Stimulated activated CD4-positive, alpha-beta T cell treated with anti-CD3 and anti-CD28 coated beads, Interleukin-1b, Interleukin-23, amount 100 ng/mL, for 1 hour (primary cell): ENCODE measurements at places on chromosomes 11 and 22.

GRCh38 chr11:69787906-69788305 is 12.8 kb upstream of the FGF4 start:
- DNase-seq, result no peak

GRCh38 chr11:10158461-10158860 is 135.6 kb downstream of the SBF2 start:
- DNase-seq, result no peak

- no peak for DNase-seq
Observed at GRCh38 chr11:62044639-62045121, 77.2 kb upstream of the FTH1 start.

GRCh38 chr11:111761036-111761435 is 5.2 kb downstream of the PPP2R1B start:
- DNase-seq, result no peak

- DNase-seq, result no peak
Observed at GRCh38 chr11:87493516-87493915, 455.8 kb downstream of the TMEM135 start.

- no peak for DNase-seq
Observed at GRCh38 chr22:44811141-44811540, 58.8 kb downstream of the ARHGAP8 start.

DNA sequence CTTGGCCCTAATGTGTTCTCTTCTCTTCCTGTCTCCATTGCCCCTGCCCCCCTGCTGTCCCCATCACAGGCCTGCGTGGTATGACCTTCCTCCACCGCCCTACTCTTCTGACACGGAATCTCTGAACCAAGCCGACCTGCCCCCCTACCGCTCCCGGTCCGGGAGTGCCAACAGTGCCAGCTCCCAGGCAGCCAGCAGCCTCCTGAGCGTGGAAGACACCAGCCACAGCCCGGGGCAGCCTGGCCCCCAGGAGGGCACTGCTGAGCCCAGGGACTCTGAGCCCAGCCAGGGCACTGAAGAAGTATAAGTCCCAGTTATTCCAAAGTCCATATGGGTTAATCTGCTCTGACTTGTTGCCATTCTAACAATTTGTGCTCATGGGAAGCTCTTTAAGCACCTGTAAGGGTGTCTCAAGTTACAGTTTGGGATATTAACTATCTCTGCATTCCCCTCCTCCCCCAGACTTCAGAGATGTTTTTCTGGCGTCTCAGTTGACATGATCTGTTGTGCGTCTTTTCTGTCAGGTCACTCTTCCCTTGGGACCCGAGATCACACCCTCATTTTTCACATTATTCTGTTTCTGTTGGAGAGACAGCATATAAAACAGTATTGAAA is 60.0 kb downstream of the COMMD9 start:
- DNase-seq, result no peak

- DNase-seq, result no peak
Observed at GRCh38 chr11:102914238-102915043, 39.7 kb upstream of the MMP12 start.

- DNase-seq, result no peak
Observed at GRCh38 chr11:47944632-47945031, 35.7 kb upstream of the PTPRJ start.

- DNase-seq, result no peak
Observed at GRCh38 chr11:13939961-13940906, 22.3 kb upstream of the SPON1 start.

DNA sequence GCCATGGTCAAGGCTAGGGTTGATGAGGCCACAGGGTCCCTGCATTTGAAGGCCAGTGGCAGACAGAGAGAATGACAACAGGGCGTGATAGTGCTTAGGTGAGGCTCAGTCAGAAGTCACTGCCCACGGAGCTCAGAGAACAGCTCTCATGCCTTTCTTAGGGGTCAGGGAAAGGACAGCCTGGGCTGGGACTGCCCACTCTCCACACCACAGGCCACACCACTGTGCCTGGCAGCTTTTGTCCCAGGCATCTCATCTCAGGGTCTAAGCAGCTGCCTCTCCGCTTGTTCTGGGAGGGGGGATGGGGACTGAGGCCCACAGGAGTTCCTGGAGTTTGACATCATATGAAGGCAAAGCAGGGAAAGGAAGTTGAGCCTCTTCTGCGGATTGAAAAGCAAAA is 150.2 kb upstream of the B3GAT1 start:
- DNase-seq, result no peak

DNA sequence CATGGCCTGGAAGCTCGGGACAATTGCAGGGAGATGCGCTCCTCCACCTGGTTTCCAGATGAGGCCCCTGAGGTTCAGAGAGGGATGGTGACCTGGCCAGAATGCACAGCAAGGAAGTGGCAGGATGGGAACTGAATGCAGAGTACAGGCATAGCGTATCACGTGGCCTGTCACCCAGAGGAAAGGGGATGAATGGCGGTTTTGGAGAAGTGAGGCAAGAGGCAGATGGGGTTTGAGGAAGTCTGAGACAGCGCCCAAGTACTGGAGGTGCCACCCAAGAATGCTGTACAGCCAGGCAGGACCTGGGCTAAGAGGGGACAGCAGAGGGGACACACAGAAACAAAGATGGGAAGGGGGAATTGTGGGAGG is 4.9 kb downstream of the RAB3IL1 start:
- no peak for DNase-seq

DNA sequence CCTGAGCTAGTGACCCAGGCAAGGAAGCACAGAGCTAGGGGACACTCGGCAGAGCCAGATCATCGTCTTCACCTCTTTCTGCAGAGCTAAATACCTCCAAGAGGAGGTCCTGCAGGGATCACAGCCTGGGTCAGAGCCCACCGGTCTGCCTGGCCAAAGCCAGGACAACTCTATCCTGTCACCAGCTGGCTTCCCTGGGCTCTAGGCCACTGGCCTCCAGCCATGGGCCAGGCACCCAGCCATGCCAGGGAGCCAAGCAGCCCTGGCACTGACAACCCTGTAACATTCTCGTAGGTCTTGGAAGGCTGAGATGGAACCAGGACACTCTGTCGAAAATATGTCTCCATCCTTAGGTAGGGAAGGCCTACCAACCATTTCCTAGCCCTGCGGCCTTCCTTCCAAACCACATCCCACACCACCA is 270.1 kb downstream of the BUD13 start:
- no peak for DNase-seq

GRCh38 chr11:9569588-9570164 is 3.8 kb upstream of the WEE1 start:
- DNase-seq, result no peak

DNA sequence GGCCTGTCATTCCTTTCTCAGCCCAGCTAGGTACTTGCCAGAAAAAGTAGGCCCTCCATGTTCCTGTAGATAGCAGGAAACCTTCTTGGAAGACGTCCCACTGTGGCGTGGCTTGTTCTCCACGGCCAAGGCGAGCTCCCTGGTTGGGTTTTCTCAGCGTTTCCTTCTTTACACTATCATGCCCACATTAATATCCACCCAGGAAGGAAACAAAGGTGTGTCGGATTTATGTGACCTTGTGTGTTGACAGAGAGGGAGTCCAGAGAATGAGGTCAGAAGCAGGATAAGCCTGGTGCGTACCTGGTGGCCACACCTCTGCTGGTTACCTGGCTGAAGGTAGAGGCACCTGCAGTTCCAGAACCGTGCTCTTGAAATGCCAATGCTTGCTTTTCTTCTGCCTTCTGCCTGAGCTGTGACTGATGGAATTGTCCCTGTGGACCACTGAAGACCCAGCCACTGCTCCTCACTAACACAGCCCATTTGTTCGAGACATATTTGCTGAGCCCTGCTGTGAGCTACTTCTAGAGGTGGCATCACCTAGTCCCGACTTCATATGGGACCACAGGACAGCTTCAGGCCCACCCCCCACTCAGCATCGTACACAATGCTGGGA is 7.9 kb downstream of the ASPHD2 start:
- no peak for DNase-seq

GRCh38 chr11:47348859-47349258 is 3.6 kb downstream of the MYBPC3 start:
- no peak for DNase-seq

GRCh38 chr11:115316696-115317095 is 187.5 kb downstream of the CADM1 start:
- no peak for DNase-seq

DNA sequence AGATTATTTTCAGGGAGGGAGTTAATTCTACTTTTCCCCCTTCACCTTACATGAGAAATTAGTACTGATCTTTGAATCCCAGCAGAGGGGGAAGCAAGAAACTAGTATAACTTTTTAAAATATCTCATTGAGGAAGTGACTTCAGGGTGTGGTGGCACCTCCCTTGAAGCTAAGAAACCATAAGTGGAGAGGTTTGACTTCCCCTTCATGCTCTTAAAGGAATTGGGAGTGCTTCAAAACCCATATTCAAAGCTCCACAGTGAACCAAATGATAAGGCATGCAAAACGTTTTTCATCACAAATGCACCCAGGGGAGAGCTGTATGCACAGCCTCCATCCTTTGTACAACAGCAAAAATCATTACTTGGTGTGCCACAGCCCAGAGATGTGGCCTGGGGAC is 540 bp downstream of the MS4A14 start:
- DNase-seq, result no peak

- DNase-seq, result no peak
Observed at GRCh38 chr11:126871792-126872191, 128.8 kb downstream of the KIRREL3 start.

- DNase-seq, result no peak
Observed at GRCh38 chr11:111082664-111083063, 162.9 kb upstream of the POU2AF2 start.

GRCh38 chr11:110716361-110716760 is 4.1 kb upstream of the ARHGAP20 start:
- DNase-seq, result no peak

DNA sequence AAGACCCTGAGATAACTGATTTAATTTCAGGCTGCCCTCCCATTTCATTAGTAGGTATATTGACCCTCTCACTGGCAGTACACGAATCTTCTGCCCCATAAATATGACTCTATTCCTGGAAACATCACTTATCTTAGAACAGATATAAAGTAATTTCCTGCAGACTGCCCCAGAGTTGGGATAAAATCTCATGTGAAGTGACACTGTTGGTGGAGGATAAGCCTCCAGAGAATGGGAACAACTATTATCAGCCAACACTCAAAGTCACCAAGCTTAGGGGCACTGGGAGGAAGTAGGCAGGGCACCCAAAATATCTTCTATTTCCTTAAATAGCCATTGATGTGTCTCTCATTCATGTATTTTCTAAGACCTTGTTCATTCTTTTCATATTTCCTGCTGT is 8.2 kb downstream of the OR51B5 start:
- DNase-seq, result no peak

DNA sequence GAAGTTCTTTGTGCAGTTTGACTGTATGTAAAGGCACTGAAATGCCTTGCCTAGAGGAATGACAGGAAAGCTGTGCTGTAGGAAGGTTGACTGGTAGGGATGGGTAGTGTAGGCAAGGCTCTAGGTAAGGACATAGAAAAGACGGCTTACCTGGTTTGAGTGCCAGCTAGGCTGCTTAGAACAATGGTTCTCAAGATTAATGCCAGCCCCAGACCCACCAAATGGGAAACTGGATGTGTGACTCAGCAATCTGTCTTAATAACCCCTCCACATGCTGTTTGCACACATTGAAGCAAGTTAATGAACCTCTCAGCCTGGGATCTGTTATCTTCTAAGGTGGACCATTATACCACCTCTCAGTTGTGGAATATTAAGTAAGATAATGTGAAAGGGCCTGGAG is 3.7 kb downstream of the RPS3 start:
- DNase-seq, result no peak

DNA sequence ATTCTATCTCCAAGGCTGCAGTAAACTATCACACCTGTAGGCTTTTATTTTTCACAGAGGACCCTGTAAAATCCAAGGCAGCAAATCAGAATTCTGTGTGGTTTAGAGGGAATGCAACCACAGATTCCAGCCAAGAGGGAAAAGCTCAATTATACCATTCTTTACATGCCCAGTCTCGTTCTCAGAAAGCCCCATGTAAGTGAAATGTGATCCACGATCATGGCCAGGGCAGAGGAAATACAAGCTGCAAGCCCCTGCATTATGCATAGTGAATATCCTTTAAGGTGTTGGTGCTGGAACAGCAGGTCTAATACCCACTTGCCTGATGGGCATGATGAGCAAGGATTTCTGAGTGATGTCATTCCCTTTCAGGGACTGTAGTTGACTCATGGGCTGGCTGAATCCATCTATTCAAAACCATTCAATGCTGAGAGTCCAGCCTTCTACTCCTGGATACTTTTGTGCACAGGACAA is 198.7 kb upstream of the MTMR2 start:
- no peak for DNase-seq

GRCh38 chr11:44113018-44113417 is 17.5 kb downstream of the EXT2 start:
- DNase-seq, result no peak

- no peak for DNase-seq
Observed at GRCh38 chr22:42065438-42066125, 5.0 kb downstream of the NAGA start.

- no peak for DNase-seq
Observed at GRCh38 chr11:86703987-86704386, 31.6 kb upstream of the ME3 start.

- no peak for DNase-seq
Observed at GRCh38 chr11:106503901-106504300, 426.4 kb downstream of the AASDHPPT start.

DNA sequence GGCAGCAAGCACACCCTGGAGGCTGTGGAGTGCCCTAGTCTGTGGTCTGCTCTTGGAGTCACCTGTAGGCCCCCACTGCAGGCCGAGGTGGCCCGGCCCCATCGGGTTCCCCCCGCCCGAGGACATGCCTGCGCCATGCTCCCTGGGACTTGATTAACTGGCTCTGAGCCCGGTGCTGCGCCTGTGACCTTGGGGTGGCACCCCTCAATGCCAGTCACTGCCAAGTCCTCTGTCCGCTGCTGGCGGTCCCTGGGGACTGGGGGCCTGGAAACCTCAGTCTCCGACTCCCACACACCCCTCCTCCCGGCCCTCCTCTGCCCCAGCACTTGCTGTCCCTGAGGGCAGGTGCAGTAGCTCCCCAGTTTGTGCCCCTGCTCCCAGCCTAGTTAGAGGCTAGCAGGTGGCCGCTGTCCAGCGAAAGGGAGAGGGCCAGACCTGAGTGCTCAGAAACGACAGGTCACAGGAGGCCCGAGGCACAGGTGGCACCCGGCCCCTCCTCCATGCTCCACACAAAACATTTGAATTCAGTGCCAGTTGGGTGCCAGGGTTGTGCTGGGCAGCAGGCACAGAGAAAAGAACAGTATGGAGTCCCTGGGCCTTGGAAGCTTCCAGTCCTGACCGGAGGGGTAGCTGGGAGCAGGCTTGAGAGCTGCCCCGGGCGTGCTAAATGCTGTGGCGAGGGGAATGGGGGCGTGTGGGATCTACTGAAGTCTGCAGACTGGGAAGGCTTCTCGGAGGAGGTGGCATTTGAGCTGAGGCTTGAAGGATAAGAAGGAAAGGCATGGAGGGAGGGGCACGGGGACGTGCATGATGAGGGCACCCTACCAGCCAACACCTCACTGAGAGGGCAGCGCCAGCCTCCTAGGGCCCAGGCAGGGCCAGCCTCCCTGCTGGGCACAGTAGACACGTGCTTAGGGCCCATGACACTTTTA is 16.4 kb upstream of the FLRT1 start:
- no peak for DNase-seq

- no peak for DNase-seq
Observed at GRCh38 chr11:4511282-4512245, 29.1 kb downstream of the OR52K1 start.

- no peak for DNase-seq
Observed at GRCh38 chr11:1197886-1198560, 24.8 kb upstream of the MUC5B start.
